ENCODE measurements at places on chromosomes 11 and 22. TPM values are rescaled to one million over a fixed set of nuclear protein-coding genes. Genes with fewer than 3 reads are reported as not detected.

The EFCAB6 gene
- total RNA-seq: 4.9 TPM

DNA sequence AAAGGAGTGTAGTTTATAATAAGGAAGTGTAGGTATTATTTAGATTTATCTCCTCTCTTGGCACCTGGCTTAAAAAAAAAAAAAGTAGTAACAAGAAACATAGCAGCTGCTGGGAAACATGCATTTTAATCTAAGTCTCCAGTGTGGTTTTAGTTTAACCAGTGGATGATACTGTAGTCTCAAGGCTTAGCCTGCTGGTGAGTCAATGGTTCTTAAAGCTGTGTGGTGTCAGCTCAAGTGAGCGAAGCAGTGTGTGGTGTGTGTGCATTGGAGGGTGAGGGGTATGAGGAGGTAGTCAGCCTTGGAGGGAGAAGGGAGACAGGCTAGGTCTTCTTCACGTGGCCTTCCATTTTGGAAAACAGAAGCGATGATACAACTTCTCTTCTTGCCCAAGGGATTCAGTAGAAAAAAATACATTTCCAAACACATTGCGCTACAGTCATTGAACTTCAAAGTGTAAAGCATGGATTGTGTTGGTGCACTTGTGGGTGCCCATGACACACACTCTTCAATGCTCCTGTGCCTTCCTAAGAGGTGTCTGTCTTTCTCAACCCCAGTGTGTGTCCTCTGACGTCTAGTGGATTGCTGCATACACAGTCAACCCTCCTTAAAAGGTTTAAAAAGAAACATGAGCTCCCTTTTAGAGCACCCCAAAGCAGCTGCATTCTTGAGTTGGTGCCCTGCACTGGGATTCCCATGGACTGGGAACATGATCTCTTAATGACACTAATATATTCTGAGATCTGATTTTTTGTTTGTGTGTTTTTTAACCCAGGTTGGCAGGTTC, 40.1 kb downstream of the ZBTB16 start:
- DNase-seq: no peak

The SLC25A22 gene
- total RNA-seq: 11.2 TPM

DNA sequence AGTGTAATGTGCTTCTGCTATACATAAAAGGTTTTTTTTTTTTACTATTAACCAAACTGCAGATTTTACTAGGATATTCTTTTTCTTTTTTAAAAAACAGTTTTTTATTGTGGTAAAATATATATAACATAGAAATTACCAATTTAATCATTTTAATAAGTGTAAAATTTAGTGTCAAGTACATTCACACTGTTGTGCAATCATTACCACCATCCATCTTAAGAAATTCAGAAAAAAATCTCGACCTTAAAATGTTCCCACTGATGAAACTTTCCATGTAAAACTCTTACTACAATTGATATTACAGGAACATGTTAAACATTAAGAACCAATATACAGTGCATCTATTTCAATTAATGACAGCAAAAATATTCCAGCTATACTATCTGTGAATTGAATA, 244.8 kb upstream of the FAT3 start:
- DNase-seq: no peak

GRCh38 chr11:2674658-2675131, 25.1 kb downstream of the KCNQ1OT1 start:
- peak; percentile 72 for DNase-seq

DNA sequence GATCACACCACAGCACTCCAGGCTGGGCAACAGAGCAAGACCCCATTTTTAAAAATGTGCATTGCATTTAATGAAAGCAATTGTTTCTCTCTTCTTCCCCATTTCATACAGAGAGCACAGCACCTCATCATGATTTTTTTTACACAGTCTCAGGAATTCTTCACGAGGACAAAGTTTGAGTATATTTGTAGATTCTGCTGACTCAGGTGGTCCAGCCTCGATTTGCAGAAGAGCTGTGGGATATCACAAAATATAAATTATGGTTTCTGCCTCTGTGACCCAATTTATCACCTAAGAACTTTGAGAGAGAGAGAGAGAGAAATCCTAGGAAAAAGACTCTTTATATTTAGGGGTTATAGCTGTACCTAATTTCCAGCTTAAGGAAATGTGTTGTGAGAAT, 19.8 kb downstream of the CASP5 start:
- DNase-seq: no peak

The ANKK1 gene
- total RNA-seq: 3.2 TPM

- DNase-seq: no peak
Measured at GRCh38 chr11:102306048-102306597, 11.2 kb upstream of the BIRC3 start.

The OR52A5 gene
- total RNA-seq: not detected

GRCh38 chr11:112524798-112525197, 264.1 kb upstream of the PLET1 start:
- no peak for DNase-seq

All from suprapubic skin (tissue), 4 donors.